GM18507 (cell line): ENCODE measurements at places on chromosomes 13 and 19.
A peak's percentile ranks its signal among the peaks of the same experiment; 100 is the strongest.

DNA sequence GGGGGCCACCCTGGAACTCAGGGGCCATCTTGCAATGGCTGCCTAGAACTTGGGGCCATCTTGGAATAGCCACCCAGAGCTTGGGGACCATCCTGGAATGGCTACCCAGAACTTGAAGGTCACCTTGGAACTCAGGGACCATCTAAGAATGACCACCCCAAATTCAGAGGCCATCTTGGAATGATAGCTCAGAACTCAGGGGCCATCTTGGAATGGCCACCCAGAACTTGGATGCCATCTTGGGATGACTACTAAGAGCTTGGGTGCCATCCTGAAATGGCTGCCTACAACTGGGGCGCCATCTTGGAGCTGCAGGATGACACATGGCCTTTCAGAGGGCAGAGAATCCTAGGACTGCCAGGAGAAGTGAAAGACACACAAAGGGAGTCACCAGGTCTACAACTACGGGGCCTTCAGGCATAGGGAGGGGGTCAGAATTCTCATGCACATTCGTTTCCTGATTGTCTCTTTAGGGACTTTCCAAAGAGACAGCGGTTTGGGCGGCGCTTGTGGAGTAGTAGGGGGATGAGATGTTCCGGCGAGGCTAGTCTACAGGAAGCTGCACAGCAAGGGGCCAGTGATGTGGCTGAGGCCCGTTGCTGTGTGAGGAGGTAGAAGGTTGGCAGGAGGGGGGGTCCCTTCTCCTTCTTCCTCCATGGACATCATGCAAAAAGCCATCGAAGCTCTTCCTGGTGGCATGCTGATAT is 125.0 kb downstream of the IER2 start:
- DNase-seq = no peak

DNA sequence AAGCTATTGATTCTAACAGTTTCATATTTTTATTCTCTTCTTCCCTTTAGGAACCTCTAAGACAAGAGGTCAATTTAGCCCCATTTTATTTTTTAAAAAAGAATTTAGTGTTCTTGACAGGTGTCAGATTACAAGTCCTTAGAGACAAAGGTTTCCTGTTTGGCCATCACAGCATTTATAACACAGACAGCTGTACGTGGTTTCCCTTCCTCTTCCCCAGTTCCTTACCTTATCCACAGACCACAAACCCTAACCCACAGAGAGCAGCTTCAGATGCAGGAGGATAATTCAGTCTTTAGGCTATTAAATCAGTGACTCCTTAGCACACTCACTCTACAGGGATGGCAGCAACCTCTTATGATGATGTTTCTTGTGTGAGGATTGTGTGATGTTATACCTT is 1210.1 kb downstream of the DIAPH3 start:
- DNase-seq = no peak

DNA sequence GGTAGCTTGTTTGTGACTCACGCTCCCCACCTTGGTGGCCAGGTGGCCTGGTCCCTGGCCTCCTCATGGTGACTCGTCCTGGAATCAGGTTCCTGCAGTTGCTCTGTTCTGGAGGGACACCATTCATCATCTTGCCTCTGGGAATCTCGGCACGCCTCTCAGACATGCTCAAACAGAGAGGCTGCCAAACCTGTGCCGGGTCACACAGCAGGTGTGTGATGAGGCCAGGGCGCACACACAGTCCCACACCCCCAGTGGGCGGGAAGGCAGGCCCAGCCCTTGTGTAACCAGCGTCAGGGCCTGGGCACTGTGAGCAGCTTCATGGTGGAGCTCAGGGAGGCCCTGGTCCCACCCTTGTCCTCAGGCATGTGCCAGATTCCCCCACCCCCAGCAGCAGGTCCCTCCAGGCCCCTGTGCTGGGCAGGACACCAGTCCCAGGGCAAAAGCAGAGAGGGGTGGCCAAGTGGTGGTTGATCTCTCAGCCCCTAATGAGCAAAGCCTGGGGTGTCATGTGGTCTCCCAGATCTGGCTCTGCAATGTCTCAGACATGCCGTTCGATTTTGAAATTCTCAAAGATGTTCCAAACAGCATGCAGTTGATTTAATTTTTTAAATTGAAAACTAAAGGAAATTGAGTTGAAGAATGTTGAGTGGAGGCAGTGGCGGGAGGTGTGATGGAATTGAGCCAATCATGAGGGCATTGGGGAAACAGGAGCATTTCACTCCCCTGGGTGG is 12.1 kb downstream of the CEBPA start:
- no peak for DNase-seq

DNA sequence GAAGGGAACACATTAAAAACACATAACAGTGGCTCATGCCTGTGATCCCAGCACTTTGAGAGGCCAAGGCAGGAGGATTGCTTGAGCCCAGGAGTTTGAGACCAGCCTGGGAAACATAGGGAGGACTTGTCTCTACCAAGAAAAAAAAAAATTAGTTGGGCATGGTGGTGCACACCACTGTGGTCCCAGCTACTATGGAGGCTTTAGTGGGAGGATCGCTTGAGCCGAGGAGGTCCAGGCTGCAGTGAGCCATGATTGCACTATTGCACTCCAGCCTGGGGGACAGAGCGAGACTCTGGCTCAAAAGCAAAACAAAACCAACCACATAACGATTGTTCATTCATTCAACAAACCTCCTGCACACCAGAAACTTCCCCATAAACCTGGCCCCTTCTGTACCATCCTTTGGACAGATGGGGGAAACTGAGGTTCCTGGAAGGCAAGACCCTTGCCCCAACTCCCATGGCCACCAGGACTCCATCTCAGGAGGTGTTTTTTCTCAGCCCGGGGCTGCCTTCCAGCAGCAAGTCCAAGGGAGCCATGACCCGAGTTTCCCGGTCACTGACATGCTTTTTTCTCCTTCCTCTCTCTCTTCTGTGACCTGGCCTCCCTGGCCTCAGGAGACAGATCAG is 4.3 kb downstream of the FOSB start:
- DNase-seq = no peak

DNA sequence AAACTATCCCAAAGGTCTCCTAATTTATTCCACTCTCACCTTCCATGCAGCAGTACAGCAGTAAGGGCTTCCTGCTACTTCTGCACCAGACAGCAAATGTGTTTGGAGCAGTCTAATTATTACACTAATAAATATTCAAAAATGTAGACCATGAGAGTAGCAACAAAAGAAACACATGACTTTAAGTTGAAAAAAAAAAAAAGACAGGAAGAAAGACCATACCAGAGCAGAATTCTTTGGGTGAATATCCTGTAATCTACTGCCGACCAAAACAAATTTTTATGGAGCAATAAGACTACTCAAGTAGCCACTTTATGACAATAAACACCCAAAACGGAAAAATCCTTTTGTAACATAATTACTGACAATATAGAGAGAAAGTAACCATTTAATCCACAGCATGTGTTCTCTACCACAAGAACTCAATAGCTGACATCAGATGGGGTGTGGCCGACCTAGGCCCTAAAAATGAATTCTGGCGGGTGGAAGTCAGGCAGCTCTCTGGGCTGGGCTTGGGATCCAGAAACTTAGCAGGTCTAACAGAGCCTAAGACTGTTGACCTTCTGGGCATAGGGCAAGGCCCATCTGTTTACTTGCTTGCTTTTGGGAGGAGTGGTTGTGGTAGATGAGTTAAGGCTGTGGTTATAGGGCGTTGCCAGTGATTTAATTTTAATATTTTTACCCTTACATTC is 4.6 kb downstream of the KLF12 start:
- DNase-seq = no peak

DNA sequence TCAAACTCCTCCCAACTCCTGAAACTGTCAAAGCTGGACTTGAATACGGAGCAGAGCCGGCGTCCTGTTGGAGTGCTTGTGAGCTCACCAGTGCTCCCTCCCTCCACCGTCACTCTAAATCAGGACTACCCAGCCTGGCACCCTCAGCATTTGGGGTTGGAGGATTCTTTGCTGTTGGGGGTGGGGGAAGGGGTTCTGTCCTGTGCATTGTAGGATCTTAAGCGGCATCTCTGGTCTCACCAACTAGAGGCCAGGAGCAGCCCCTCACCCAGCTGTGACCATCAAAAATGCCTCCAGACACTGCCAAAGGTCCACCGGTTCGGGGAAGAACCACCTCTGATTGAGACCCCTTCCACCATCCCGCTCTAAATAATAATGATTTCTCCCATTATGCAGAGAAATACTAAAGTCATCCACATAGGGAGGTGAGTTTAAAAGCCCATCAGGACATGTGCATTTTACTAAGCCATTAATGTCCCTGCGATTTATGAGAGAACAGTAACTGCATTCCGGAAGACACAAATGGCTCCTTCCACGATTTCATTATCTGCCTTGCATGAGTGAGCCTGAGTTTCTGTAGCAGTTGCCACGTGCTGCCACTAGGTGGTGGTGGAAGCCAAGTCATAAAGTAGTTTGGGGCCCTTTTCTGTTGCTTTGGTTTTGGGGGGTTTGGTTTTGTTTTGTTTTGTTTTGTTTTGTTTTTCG is 16.1 kb upstream of the USP29 start:
- peak; percentile 28 for DNase-seq

- DNase-seq = no peak
Measured at GRCh38 chr13:77374786-77375185, 47.9 kb upstream of the MYCBP2 start.

GRCh38 chr13:109900741-109901140 is 114.4 kb upstream of the IRS2 start:
- no peak for DNase-seq

GRCh38 chr13:32045982-32046785 is 14.6 kb downstream of the FRY start:
- DNase-seq = no peak

GRCh38 chr13:111903143-111903542 is 163.8 kb upstream of the SOX1 start:
- DNase-seq = no peak

DNA sequence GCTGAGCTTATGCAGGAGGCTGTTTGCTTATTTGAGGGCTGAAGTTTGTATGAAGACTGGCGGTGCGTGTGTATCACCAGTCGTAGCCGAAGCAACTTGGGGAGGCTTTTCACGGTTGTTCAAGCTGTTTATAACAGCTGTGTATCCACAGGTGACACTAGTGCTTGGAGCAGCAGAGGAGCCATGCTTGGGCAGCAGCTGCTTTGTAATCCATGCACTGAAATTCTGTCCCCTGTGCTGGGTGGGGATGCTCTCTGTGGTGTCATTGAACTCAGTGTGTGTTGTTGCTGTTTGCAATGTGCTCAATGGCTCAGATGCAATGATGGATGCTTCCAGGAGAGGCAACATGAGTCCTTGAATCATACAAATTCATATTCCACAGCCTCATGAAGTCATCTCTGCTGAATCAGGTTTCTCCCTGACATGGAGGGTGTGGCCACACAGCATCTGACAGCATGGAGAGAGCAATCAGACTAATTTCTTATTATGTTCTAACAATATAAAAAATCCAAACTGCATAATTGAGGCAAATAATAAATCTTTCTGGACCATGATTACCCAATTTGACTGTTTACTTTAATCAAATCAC is 18.8 kb upstream of the GTF3A start:
- DNase-seq = no peak

DNA sequence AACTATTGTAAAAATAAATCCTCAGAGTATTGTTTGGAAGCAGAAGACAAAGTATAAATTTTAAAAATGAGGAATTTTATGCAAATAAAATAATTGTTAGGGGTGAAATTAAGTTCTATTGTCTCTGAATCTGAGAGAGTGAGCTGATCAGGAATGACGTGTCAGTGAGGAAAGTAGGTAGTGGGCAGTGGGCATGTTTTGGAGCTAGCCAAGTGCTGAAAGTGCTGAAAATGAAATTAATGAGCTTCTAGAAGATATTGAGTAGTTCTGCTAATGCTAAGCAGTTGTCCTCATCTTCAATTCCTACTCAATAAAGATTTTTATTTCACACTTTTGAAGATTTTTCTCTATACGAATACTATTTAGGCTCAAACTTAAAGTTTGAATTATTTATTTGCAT is 1167.8 kb upstream of the PCDH20 start:
- no peak for DNase-seq

GRCh38 chr19:23509686-23510450 is 114.6 kb upstream of the ZNF91 start:
- DNase-seq = no peak

GRCh38 chr13:63449550-63449949 is 2033.9 kb upstream of the PCDH20 start:
- no peak for DNase-seq

DNA sequence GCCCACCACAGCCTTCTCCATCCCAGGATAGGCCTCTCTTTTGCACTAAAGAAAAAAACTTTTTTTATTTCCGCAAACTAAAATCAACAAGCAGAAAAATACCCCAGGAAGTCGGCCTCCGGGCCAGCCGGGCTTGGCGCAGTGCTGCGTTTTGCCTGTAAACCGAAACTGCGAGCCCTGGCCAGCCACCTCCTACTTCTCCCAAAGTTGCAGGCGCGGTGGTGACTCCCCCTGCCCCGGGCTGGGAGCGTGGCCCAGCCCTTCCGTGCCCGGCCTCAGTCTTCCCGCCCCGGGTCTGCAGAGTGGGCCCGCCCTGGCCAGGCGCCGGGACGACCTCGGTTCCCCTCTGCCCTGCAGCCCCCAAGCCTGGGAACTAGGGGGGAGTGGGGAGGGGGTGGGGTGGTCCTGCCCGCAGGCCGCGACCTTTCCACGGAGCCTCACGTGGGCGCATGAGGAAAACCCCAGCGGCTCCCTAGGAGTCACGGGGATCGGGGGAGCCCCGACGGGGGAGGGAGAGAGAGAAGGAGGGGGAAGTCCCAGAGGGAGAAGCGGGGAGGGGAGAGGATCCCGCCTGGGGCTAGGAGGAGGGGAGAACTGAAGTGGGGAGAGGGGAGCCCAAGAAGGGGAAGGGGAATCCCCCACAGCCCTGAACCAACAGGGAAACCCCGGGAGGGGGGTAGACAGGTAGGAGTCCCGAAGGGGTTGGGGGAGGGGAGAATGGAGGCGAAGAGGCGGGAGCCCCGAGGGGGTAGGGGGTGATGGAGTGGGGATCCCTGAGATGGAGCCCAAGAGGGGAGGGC is 3.0 kb downstream of the GADD45B start:
- DNase-seq = no peak

DNA sequence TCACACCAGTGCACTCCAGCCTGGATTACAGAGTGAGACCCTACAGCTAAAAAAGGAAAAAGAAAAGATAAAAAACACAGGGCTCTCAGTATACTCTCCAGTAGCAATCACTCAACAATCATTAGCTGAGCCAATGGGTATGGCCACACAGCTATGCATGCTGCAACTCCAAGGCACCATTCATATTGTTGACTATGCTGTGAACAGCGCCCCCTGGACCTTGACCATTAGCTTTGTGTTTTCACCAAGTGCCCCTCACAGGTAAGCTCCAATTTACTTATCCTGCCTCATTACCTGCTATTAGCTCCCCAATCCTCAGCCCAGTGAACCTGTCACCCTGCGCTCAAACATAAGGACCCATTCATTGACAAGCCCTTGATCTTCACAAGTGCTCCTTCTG is 35.8 kb downstream of the ZIC5 start:
- no peak for DNase-seq

GRCh38 chr19:17394891-17395415 is 957 bp upstream of the CCDC194 start:
- DNase-seq = no peak
